MV-4-11 (cell line): ENCODE measurements at places on chromosomes 5 and 9.

DNA sequence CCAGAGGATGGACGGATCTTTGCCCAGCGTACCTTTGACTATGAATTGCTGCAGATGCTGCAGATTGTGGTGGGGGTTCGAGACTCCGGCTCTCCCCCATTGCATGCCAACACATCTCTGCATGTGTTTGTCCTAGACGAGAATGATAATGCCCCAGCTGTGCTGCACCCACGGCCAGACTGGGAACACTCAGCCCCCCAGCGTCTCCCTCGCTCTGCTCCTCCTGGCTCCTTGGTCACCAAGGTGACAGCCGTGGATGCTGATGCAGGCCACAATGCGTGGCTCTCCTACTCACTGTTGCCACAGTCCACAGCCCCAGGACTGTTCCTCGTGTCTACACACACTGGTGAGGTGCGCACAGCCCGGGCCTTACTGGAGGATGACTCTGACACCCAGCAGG, 1.9 kb downstream of the PCDHGC5 start:
- DNase-seq, result no peak

DNA sequence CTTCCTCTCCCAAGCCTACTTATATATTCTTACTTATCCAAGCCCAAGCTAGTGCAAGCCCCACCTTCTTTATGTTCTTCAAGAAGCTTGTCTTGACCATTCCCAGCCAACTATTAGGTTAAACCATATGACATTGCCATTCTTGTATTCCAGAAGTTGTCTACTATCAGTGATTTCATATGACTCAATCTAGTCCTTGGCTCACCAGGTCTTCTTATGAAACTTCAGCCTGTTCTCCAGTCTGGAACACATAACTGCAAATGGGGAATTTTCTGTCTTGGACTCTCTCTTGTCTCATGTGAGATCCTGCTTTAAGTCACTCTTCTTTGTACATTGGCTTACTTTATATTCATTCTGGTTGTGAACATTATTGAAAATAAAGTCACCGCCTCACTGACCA, 130.7 kb downstream of the TTLL11 start:
- DNase-seq, result no peak

DNA sequence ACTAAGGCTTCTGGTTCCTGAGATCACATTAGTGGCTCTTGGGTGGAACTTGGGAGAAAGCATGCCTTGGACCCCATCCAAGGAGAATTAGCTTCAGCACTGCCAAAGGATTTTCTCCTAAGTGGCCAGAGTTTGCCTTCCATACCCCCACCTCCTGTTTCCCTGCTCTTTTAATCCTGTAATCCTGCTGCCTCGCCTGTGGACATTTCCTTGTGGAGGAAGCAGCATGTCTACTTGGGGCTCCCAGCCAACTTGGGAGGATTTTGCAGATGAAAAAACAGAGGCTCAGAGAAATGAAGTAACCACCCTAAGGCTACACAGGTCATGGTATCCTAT, 1.6 kb downstream of the ARSI start:
- no peak for DNase-seq

GRCh38 chr9:125258832-125259534, 2.6 kb upstream of the GAPVD1 start:
- peak; percentile 96 for DNase-seq

GRCh38 chr5:171647904-171648260, 137.7 kb upstream of the SMIM23 start:
- DNase-seq, result no peak

GRCh38 chr5:35303152-35303551, 72.9 kb upstream of the PRLR start:
- no peak for DNase-seq
